ENCODE measurements at places on chromosomes 5 and 9.

GRCh38 chr9:755454-756381 lies 85.8 kb upstream of the DMRT1 start:
- DNase-seq: no peak

DNA sequence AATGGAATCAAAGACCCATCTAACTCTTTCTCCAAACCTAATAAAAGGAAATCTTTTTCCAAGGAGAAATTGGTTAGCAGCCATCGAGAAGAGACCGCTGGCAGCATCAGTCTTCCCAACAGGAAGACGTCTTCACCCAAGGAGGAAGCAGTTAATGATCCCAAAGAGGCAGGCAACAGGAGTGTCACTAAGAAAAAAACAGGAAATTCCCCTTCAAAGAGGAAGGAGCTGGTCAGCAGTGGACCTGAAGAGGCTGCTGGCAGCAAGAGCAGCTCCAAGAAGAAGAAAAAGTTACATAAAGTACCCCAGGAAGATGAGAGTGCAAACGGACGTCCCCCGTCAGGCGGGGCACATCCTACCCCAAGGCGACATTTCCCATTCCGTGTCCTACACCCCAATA lies 143.7 kb downstream of the ELAVL2 start:
- DNase-seq: no peak

DNA sequence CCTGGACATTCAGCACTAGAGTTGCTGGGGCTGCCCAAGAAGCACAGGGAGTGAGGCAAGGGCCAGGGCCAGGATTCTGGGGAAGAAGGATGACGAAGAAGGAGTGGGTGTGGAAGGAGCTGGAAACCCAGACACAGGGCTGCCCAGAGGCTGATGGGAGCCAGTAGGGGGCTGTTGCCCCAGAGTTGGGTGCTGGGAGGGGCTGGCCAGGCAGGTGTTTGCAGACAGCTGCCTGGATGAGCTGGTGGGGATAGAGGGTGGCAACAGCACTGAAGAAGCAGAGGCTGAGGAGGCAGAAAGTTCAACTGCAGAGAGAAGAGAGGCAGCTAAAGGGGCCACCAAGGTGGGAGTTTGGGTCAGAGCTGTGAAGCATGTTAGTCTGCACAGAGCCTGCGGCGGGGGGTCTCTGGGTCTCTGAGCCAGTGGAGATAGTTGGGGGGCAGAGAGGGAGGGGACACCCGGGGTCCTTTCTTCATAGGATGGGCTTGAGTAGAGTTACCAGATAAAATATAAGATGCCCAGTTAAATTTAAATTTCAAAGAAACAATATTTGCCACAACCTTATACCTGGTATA lies 2.5 kb upstream of the AQP7 start:
- DNase-seq: no peak

DNA sequence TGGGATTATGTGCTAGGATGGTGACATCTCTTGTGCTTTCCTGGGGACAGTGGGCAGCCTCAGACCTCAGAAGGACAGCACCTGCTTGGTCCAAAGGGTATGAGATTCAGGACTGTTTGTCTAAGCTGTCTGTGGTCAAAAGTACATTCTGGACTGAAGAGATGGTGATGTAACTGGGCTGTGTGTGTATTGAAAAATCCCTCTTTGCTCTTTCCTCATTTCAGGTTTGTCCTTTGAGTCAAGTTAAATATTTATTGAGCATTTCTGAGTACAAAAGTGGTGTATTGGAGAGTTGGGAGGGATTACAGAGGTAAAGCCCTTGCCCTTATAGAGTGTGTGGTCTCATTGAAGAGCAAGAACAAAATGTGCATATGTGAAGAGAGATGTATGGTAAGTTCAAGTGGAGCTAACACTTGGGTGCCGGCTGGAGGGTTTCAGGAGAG lies 46.7 kb downstream of the RCL1 start:
- DNase-seq: no peak

DNA sequence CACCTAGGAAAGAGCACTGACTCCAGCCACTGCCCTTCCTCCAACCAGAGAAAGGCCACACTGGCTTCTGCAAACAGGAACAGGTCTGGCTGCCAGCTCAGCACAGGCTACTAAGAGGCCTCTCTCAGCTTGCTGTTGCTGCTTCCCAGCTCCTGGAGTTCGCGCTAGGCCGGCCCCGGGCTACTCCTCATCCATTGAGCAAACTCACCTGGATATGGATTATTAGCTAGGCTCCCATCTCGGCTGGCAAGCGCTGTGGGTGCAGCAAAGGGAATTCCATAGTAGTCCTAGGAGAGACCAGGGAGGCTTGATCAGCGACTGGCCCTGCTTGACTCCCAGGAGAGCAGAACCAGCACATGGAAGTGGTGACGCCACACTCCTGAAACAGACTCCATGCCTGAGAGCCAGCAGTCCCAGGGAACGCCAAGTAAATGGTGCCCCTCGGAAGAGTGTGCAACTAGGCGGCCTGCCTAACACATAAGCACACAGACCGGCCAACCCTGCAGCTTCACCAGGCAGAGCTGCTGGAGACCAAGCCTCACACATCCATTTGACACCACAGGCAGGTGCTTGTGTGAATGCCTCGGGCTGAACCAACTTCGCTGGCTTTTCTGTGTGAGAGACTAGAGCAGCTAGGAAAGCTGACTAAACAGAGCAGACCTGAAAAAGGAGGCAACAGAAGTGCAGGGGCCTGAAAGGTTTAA lies 107.2 kb downstream of the UBE2R2 start:
- DNase-seq: no peak

- no peak for DNase-seq
Measured at GRCh38 chr5:37847978-37848425, 8.2 kb upstream of the GDNF start.

- DNase-seq: no peak
Measured at GRCh38 chr9:27672718-27673117, 99.4 kb upstream of the C9orf72 start.

DNA sequence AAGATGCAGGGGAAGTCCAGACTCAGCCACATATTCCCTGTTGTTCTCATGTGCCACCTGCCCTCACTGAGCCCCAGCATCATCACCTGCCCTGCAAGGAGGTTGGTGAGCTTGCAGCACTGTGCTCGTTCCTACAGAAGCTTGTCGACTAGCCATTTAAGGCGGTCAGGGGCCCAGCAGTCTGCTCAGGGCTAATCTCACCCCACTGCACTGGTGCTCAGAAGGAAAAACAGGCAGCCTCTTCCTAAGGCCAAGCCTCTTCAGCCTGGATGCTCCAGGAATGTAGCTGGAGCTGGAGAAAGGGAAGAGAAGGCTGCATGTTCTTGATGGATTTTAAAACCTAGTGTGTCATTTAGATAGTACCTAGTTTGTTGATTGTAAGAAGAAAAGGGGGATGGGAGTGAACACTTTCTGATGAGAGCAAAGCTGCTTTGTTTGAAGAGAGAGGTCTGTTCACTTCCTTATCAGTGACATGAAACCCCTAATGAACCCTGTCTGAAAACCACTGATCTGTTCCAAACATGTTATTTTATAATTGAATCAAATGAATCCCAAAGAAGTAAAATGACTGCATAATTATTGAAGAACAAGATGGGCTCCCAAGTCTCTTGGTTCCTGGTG lies 10.6 kb upstream of the ASPN start:
- no peak for DNase-seq

- no peak for DNase-seq
Measured at GRCh38 chr5:33067291-33067690, 356.2 kb downstream of the NPR3 start.

DNA sequence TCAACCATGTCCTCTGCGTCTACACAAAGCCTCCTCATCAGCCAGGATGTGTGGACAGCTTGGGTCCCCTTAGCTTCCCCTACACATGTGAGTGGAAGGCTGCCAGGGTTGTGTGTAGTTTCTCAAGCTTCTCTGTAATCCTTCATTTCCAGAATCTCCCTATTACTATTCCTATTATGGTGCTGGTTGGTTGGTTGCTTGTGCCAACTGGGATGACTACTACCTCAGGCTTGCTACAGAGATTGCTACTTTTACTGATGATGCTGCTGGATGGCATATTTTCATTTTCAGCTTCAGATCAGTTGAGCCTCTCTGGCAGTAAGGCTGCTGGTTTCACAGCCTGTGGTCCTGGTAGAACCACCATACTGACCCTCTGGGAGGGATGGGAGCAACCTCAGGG lies 39.9 kb downstream of the ATG10 start:
- no peak for DNase-seq

GRCh38 chr5:14816374-14816998 lies 55.1 kb downstream of the ANKH start:
- DNase-seq: no peak

DNA sequence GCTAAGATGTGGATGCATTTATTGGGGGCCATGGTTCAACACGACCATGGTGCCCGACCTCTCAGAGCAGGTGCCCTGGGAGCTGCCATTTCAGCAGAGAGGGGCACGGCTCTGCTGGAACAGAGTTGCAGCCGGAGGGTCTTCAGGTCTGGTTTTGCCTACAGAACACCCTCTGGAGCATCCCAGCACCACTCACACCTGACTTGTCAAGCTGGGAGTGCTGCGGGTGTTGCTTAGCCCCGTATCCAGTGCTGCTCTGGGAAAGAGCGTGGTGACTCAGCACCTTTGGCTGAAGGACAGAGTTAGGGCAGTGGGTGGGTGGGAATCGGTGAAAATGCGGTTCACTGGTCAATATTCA lies 36.5 kb upstream of the IRX4 start:
- no peak for DNase-seq

GRCh38 chr5:60597572-60598320 lies 102.2 kb downstream of the DEPDC1B start:
- peak; percentile 8 for DNase-seq

DNA sequence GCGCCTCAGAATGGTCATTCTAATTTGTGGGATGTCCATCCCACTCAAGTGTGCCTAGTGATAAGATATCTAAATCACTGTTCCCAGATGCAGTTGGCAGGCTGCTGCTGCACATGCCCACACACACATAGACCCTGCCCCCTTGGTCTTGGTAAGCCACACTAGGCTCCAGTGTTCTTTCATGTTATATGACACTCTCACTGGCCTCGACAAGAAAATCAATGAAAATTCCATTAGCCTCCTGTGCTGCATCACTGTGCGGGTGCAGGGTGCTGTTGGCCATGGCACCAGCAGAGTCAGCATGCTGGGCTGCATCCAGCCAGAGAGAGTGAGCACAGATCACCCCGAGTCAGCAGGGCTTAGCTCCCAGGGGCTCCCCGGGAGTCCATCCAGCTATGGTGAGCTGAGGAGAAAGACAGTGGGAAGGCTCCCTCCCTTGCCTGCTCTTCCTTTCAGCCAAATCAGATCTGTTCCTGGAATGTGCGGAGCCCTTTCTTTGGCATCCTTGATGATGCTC lies 59.9 kb downstream of the ABLIM3 start:
- no peak for DNase-seq

DNA sequence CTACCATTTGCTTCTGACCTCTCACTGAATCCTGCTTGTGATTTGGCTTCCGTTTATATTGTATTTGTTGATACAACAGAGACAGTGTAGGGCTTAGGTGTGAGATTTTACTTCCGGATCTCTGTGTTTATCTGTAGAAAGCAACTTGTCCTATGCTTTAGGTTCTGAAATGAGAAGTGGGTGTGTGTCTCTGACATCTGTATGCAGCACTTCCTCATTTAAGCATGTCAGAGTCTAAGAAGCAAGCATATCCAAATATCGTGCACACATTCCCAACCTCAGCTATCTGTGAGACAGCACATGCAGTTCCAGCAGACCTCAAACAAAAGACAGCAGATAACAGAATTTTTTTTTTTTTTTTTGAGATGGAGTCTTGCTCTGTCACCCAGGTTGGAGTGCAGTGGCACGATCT lies 16.3 kb downstream of the KLF9 start:
- DNase-seq: no peak

GRCh38 chr5:131628990-131629389 lies 6.0 kb downstream of the RAPGEF6 start:
- no peak for DNase-seq

DNA sequence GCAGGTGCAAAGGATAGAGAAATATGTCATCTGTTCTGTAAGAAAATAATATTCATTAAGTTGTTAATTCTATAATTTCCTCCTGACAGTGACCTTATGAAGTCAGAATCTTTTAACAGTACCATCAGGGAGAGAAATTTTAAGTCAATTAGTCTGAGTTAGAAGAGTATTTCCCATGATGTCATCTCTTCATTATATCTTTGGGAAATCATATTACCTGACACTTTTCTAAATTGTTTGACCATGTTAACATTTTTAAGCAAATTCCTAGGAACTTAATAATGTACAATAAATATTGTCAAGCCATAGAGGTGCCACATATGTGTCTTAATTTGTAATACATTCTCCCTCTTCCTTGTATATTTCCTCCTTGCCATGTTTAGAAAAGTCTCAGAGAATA lies 124.4 kb upstream of the C6 start:
- no peak for DNase-seq

GRCh38 chr9:5587024-5587423 lies 41.9 kb upstream of the RIC1 start:
- no peak for DNase-seq

DNA sequence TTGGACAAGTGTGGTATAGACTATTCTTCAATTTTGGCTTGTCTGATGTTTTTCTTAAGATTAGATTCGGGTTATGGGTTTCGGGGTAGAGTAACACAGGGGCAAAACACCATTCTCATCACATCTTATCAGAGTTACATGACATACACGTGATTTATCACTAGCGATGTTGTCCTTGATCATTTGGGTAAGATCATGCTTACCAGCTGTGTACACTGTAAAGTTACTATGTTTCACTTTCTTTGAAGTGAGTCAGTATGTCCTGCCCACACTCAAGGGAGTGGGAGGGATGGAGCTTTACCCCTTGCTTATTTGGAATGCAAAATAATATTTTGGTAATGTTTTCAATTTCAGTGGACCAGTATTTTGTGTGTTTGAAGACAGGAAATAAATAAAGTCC lies 101.8 kb upstream of the TAF11L2 start:
- no peak for DNase-seq

DNA sequence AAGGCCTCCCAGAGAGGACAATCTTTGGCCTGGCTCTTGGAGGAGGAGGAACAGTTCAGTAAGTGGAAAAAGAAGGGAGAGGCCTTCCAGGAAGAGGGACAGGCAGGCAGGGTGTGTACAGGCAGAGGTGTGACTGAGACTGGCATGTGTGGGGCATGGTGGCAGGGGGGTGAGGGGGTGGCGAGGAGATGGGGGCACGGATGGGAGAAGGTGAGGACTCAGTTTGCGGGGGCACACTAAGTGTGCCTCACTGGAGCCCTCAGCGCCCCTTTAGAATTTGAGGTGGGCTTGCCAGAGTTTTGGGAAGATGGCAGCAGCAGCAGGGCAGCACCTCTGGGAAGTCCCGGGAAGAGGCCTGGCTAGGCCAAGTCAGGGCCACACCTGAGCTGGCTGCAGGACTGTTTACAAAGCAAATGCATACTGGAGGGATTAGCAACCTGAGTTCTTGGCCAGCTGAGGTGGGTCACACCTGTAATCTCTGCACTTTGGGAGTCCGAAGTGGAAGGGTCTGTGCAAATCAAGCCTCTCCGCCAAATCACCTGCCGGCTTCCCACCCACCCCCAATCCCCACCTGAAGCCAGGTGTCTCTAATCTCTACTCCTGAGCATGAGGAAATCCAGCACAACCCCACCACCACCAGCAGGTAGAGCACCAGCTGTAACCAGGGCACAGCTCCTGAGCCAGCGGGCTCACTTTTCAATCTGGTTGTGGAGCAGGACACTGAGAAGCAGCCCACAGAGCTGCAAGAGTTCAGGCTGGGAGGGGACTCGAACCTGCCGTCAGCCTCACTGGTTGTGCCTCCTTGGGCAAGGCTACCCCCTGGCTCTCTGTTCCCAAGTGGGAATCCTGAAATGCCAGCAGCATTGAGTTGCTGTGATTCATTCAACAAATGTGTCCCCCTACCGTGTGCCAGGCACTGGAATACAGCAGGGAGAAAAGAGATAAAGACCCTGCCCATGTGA lies 10.2 kb upstream of the GABRP start:
- peak; percentile 54 for DNase-seq
